ENCODE measurements at places on chromosomes 1 and 21.

DNA sequence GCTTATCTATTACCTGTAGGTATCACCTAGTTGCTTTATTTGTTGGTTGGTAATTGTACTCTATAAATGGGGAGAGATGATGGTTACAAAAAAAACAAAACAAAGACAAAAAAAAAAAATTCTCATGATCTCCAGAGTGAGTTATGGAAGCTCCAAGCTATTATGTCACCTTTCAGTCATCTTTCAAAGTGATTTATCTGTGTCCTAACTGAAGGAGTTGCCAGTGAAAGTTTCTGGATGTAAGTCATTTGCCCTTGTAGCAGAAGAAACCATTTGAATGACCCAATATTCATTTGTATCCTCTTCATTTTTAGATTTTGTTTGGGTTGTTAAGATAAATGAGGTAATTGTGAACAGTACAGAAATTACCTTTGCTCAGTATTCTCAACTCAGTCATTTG is 3.6 kb downstream of the SLC35F3 start:
- no peak for DNase-seq
- H3K27me3 ChIP-seq, result peaks cover 36% of the 10 kb centered on the region
- H3K36me3 ChIP-seq, result no peaks in the 10 kb centered on the region
- H3K4me3 ChIP-seq, result no peak overlapping the region

GRCh38 chr1:109277434-109278204 is 5.3 kb downstream of the PSRC1 start:
- no peaks in the 10 kb centered on the region for H3K36me3 ChIP-seq
- DNase-seq, result peak; percentile 93
- H3K4me1 ChIP-seq, result peaks cover 30% of the 10 kb centered on the region
- H3K27me3 ChIP-seq, result no peaks in the 10 kb centered on the region
- H3K4me3 ChIP-seq, result no peak overlapping the region

- no peak overlapping the region for H3K27ac ChIP-seq
- H3K36me3 ChIP-seq, result no peaks in the 10 kb centered on the region
- H3K4me1 ChIP-seq, result peaks cover 18% of the 10 kb centered on the region
- no peak overlapping the region for H3K4me3 ChIP-seq
- H3K27me3 ChIP-seq, result no peaks in the 10 kb centered on the region
Measured at GRCh38 chr1:149934356-149934755, 2.3 kb downstream of the MTMR11 start.

GRCh38 chr1:65289449-65289848 is 19.9 kb upstream of the DNAJC6 start:
- H3K4me3 ChIP-seq, result no peak overlapping the region
- no peaks in the 10 kb centered on the region for H3K36me3 ChIP-seq
- no peaks in the 10 kb centered on the region for H3K27me3 ChIP-seq
- no peak overlapping the region for H3K27ac ChIP-seq
- no peak for DNase-seq
- H3K4me1 ChIP-seq, result no peaks in the 10 kb centered on the region

DNA sequence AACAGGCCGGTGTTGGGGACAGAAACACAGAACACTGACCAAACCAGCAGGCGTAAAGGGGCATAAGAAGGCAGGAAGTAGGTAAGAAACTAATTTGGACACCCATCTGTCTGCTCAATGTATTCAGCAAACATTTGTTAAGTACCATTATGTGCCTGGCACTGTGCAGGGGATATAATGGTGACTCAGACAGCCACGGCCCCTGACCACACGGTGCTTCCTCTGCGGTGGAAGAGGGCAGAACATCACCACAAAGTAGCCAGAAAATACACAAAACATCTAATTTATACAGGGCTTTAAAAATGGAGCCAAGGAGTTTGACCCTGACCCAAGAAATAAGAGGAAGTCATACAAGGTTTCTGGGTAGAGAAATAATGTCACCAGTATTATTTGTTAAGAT is 12.9 kb downstream of the DNAJC11 start:
- no peaks in the 10 kb centered on the region for H3K36me3 ChIP-seq
- no peaks in the 10 kb centered on the region for H3K27me3 ChIP-seq
- no peak for DNase-seq

DNA sequence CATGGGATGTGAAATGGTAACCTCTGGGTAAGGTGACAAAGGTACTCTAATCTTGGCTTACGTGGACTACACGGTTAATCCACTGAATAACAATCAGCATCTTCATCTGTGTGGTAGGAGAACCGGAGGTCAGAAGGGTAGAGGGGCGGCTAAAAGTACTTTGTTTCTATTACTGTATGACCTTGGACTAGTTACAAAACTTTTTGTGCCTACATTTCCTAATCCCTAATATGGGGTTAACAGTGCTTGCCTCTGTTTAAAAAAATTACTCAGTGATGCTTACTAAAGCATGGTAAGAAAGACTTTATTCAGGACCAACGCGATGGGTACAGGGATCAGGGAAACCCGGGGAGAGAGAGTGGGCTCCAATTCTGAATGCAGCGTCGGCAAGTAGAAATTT is 1.7 kb upstream of the MRPS6 start:
- peaks cover 13% of the 10 kb centered on the region for H3K4me1 ChIP-seq
- no peak overlapping the region for H3K4me3 ChIP-seq
- H3K27me3 ChIP-seq, result no peaks in the 10 kb centered on the region
- H3K27ac ChIP-seq, result no peak overlapping the region
- no peaks in the 10 kb centered on the region for H3K36me3 ChIP-seq

GRCh38 chr1:154877370-154877974 is 7.4 kb upstream of the KCNN3 start:
- peak; percentile 55 for DNase-seq
- no peaks in the 10 kb centered on the region for H3K27me3 ChIP-seq
- no peak overlapping the region for H3K4me3 ChIP-seq
- no peak overlapping the region for H3K27ac ChIP-seq
- H3K4me1 ChIP-seq, result no peaks in the 10 kb centered on the region
- no peaks in the 10 kb centered on the region for H3K36me3 ChIP-seq

Data from upper lobe of right lung (tissue), 1 donor.